ENCODE measurements at places on chromosomes 3 and 15.

DNA sequence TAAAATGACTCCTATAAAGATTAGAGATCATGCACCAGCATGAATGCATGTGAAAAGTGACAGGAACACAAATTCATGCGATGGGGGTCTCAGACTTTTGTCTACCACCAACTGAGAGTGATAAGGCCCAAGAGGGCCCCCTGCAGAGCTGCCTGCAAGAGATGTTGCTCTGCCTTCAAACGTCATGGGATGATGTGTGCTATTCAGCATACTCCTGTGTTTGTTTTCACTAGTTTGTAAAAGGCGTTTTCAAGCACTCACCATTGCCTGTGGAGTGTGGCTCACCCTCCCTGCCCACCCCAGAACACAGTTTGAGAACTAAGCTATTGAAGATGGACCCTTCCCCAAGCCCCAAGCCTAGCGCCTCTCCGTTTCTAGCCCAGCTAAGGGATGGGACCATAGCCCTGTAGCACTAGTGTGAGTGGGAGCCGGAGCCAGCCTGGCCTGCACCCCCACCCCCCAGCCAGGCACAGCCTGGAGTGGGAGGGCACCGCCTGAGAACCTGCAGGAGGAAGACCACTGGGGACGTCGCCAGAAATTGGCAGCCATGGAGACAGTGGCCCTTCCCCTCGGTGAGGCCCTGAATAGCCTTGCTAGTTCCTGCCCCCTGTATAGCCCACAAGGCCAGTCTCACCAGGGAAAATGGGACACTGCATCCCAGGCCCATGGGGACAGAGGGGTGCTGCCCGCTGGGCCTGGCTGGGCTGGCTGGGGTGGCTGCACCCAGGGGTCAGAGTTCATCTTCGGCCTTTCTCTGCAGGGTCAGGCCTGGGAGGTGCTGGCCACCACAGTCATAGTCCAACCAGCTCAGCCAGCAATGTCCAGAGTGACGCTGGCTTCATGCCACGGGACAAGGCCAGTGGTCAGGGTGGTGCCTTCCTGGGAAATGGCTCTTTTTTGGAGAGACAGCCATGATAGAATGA, 22.6 kb upstream of the KLF13 start:
- DNase-seq = no peak

DNA sequence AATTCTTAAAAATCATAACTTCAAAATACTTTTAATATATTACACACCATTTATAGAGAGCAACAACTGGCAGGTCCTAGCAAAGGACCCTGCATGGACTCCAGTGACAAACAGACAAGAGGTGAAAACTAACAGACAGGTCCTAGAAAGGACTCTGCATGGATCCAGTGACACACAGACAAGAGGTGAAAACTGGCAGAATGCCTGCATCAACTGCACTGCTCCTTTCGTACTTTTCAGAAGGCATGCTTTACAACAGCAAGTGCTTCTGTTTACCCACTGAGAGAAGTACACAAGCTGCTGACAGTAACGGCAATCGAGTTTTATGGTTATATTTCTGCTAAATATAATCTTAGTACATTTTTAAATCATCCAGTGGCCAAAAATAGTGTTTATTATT, 24.3 kb upstream of the GP5 start:
- DNase-seq = no peak

- DNase-seq = no peak
Observed at GRCh38 chr3:159187706-159188105, 385.9 kb downstream of the MFSD1 start.

DNA sequence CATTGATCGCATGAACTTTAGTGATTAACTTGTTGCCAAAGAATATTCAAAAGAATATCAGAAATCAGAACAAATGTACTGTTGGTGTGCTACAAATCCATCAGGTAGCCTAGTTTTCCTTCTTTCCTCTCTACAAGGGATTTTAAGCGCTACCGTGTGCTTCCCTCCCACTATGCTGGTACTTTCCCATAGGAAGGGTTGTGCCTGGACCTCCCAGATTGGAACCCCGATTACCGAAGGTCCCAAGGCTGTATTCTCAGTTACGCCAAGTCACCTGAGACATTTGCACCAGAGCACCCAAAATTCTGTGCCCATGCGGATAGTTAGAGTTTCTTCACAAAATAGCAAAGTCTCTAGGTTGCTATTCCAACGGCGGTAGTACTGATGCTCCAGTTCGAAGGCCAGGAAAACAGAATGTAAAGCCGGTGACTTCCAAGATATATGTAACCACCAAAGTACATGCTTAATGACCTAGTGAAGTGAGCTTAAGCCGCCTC, 23.4 kb upstream of the GATM start:
- DNase-seq = no peak

GRCh38 chr15:79849789-79850188, 47.0 kb downstream of the MTHFS start:
- peak; percentile 69 for DNase-seq

DNA sequence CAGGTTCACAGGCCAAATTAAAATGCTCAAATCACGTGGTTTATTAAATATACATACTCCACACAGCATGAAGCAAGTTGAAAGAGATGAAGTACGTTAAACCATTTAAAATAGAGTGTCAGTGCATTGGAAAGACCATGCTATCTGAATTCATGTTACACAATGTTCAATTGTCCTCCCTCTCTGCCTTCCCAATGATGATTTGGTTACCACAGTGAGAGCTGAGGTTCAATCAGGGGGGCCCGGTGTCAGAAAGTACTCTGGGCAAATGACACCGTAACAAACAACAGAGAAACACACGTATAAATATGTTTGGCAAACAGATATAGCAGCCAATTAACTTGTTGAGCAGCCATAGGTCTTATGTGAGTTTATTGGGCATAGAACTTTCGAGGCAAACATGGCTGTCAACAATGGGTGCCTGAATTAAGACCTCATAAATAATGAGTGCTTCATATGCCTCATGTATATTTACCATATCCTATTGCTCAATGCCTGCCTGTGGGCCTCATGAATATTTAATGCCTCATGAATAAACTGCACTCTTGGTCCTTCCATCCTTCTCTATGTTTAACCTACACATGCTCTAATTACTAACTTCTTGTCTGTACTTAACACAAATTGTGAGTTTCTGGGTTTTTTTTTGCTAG, 641.5 kb downstream of the PLOD2 start:
- no peak for DNase-seq

All from fibroblast of pulmonary artery (primary cell).